HS-5 (cell line): ENCODE measurements at places on chromosomes 1 and 21.

DNA sequence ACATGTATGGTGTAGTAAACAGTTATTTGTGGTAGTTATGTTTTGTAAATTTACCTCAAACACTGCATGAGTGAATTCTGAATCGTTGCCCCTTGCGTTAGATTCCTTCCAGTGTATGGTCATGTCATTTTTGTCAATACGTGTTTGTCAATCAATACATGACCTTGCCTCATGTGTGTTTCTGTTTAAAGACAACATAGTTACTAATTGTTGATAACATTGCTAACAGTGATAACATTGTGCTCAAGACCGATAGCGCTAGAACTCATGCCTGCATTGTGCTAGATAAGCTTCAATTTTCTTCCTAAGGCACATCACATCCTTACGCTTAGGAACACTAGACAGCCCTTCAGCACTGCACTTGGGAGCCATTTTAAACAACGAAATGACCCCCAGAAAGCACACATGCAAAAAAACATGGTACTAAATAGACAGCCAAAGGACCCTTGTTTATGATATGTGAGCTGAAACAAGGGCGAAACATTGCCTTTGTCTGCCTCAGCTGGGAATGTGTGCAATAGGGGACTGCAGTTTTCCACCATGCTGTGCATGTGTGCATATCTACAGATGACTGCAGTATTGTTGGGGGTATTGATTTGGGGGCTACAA is 37.3 kb downstream of the MRPS6 start:
- DNase-seq, result no peak

- peak; percentile 90 for DNase-seq
These were observed 25.7 kb upstream of the MACF1 start for GRCh38 chr1:39178541-39179431.

GRCh38 chr1:167943541-167943940 is 6.7 kb upstream of the MPC2 start:
- DNase-seq, result no peak

- DNase-seq, result no peak
These were observed 84.2 kb upstream of the FGGY start for GRCh38 chr1:59212706-59213105.
